ENCODE measurements at places on chromosomes 6 and 20.

DNA sequence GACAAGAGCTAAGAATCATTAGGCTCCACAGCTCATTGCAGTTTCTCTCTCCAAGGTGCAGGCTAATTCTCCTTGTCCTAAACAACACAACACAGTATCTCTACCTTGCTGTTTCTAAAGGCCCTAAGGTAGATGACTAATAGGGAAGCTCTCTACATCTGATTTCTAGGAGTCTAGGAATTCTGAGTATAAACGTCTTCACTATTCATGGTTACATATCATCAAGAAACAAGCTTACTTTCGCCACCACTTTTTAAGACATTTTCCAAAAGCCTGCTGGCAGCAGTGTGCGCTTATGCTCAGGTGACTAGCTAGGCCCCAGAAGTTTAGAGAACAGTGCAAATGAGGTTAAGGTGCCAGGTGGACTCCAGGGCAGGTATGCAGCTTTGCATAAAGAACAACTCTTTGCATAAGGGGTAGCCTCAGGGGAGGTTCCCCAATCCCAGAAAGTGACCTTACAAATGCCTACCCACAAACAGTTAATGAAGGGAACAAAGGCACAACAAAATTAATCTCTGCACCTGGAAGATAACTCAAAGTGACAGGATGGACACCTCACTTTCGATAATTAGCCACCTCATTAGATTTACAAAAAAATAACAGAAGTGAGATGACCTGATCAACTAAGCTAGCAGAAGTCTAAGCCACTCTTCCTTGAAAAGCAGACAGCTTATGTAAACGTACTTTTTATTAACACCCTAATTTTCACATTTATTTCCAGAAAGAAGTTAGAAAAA lies 20.1 kb downstream of the B4GALT5 start:
- no peak for DNase-seq

DNA sequence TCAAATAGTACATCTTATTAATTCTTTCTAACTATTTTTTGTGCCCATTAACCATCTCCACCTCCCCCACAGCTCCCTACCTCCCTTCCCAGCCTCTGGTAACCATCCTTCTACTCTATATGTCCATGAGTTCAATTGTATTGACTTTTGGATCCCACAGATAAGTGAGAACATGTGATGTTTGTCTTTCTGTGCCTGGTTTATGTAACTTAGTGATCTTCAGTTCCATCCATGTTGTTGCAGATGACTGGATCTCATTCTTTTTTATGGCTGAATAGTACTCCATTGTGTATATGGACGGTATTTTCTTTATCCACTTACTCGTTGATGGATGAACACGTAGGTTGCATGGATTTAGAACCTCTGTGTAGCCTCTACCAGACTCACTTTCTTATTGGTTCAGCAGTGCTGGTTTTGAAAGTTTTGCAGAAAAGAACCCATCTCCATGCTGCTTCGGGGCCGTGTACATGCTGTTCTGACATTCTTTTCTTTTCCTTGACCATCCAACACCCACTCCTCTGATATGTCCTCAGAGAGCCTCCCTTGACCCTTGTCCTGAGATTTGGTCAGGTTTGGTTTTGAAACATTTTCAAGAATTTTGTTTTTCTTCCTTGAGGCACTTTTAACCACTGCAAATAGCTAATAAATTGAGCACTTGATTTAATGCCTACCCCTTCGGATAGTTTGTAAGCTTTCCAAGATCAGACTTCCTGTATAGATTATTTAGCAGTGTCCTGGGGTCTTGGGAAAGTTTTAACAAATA lies 231.2 kb upstream of the ZFP64 start:
- DNase-seq = no peak

DNA sequence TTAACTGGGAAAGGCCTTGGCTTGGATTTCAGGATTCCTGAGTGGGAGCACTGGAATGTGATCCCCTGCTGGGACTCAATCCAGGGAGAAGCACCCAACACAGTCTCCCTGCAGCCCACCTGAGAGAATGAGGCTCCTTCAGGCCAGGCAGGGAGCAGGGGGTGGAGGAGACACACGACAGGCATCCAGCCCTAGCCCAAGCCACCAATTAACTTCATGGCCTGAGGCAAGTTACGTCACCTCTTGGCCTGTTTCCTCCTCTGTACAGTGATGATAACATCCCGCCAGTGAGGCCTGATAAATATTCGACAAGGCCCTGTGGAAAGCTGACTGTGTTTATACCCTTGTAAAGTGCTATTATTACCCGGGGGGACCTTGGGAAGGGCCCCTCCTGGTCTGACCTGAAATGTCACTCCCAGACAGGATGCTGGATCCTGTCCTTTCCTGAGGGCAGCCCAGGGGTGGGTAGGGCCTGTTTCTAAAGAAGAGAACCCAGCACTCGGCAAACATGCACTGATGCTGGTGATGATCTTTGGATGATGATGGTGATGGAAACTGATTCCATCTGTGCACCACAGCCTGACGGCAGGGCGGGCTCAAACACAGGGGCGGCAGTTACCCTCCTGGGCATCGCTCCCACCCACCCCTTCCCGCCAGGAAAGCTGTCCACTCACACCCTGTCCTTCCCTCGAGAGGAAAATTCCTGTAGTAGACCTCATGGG lies 12.4 kb downstream of the FRS3 start:
- DNase-seq = no peak

DNA sequence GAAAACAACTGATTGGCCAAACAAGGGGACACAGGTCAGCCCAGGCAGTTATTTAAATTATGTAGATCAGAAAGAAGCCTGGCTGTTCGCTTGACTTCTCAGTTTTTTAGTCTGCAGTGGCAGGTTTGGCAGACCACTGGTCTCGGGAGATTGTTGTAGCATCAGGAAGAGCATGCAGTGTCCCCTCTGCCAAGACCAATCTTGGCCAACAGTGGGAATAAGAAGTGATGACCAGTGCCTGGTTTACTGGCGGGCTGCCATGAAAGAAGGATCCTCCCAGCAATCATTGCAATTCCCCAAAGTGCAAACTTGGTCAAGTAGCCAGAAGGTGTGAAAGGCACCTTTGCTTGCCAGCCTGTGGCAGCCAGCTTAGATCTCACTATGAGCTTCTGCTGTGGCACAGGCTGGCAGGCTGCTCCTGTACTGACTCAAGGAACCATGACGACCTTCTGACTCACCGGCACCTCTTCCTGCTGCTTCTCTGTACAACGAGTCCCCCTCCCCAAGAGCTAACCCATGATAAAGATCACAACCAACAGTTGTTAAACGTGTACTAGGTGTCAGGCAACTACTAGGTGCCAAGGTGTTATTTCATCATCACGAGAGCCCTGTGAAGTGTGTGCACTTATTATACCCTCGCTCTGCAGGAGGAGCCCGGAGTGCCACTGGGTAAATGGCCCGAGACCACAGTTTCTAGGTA lies 76.8 kb upstream of the DUSP22 start:
- no peak for DNase-seq

DNA sequence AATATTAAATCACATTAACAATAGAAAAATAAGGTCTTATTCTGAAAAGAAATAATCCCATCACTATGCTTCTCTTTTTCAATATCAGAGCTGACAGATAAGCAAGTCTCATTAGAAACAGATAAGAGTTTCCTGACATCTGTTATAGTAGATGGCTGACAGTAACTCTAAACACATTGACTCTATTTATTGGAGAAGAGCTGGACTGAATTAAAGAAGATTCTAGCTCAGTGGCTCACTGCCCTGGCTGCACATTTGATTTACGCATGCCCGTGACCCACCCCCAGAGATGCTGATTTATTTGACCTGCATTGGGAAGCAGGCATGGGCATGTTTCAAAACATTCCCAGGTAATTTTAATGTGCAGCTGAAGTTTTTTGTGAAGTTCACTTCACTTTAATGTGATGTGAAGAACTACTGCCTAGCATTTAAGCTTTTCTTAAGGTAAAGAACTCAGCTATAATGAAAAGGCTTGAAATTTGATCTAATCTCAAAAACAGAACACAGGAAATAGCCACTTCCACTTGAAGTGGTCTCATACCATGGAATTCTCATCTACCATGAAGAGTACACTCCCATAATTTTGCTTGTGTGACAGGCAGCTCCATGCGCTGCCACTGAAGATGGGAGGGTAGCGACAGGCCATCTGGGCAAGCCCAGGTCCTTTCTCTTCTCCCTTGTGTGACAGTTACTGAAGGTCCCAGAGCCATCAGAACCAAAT lies 162.3 kb downstream of the TPBG start:
- DNase-seq = no peak

DNA sequence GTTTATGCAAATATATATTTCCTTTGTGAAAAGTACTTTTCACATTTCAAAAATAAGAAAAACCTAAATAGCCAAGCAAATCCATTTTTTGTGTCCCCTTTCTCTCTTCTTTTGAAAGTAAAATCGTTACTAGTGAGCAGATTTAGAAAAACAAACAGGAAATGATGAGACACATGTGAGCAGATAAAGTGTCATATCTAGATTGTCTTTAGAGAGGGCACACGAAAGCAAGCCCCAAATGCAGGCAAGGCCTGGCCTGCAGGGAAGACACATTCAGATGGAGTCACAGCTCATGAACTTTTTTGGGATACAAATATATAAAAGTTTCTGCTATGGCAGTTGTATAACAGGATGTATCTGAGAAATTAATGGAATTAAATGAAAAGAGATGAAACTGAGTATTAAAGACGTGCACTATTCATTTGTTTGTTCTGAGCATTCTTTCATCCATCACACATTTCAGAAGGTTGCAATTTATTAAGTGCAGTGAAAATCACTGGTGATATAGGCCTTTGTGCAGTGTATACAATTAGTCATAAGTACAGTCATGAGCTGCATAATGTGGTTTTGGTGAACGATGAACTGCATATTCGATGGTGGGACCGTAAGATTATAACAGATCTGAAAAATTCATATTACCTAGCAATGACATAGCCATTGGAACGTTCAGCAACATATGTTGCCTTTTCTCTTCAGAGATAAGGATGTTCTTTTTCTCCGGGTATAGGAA lies 101.4 kb downstream of the PACRG start:
- DNase-seq = no peak

- no peak for DNase-seq
Observed at GRCh38 chr6:118876814-118877213, 17.1 kb upstream of the ASF1A start.

- DNase-seq = peak; percentile 26
Observed at GRCh38 chr6:25050356-25050755, 114.6 kb upstream of the RIPOR2 start.
